PC-9 (cell line): ENCODE measurements at places on chromosomes 5 and 9. TPM values are rescaled to one million over a fixed set of nuclear protein-coding genes. Genes with fewer than 3 reads are reported as not detected.

The LEAP2 gene
- total RNA-seq = 4.4 and 4.5 TPM in 2 replicates

DNA sequence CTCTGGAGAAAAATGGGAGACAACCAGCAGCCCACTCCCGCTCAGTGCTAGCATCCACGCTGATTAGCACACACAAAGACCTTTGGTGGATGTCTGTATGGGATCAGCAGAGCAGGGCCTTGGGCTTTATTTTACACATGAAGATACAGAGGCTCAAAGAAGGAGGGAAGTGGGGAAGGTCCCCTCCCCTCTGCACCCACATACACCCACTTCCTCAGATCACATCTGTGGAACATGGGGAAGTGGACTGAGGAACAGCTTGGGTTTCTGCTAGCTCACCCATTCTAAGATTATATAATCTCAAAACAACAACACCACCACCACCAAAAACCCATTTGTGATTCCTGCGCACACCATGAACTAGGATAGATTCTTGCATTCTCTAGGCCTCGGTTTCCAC lies 14.0 kb downstream of the GGTA1 start:
- no peak overlapping the region for H3K4me3 ChIP-seq
- H3K36me3 ChIP-seq = no peaks in the 10 kb centered on the region
- no peaks in the 10 kb centered on the region for H3K4me1 ChIP-seq
- DNase-seq = no peak
- H3K27ac ChIP-seq = no peak overlapping the region

DNA sequence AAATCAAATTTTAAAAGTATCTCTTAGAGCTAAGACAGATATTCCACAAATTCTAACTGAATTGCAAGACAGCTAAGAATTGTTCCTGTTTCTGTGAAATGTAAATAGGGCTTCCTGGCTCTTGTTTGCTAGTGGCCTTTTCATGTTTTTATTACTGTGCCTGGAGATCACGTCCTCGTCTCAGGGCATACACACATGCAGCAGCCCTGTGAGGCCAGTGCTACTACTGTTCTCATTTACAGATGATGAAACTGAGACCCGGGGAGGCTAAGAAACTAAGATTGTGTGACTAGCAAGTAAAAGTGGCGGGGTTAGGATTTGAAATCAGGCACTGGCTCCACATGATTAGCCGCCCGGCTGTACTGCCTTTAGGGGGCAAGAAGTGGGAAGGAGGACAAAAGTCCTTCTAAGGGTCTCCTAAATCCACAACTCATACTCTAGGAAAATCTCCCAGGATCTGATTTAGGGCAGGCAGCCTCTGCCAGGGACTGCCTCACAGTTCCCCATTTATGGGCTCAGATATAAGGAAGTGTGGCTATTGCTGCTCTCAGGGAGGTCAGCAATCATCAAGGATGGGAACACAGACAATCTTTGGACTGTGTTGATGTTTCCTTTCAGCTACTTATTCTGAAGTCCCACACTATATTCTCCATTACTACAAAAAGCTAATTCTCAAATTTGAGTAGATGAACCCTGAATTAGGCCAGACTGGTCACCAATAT lies 7.9 kb downstream of the PRUNE2 start:
- no peak for DNase-seq
- H3K4me3 ChIP-seq = no peak overlapping the region
- H3K27me3 ChIP-seq = peaks cover 37% of the 10 kb centered on the region
- H3K27ac ChIP-seq = no peak overlapping the region
- H3K4me1 ChIP-seq = no peaks in the 10 kb centered on the region

The WHRN gene
- total RNA-seq = 19.8 and 21.9 TPM in 2 replicates

DNA sequence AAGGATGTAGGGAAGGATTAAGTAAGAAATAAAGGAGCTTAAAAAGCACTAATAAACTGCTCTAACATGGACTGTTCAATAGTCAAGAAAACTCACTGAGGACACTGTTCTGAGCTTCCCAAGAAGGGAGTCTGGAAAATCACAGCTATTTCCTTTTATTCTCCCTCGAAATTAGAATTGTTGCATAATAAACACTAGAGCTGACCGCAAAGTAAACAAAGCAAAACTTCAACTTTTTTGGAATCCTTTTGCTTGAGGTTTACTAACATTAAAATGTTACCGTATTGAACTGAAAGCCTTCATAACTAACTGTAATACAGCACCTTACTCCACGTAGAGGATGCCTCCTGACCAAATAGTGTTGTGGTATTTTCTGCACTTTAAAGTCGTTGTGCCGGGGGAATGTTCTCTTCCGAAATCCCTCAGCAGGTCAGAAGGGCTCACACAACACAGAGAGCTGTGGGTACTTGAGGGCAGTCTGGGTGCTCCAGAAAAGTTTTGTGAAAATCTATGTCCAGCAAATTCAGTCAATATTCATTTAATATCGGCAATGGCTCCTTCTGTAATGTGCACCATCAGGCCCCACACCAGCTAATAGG lies 59.2 kb downstream of the TTLL11 start:
- no peak overlapping the region for H3K4me3 ChIP-seq
- DNase-seq = no peak
- H3K27ac ChIP-seq = no peak overlapping the region
- no peaks in the 10 kb centered on the region for H3K36me3 ChIP-seq
- H3K4me1 ChIP-seq = no peaks in the 10 kb centered on the region

- DNase-seq = no peak
- peaks cover 5% of the 10 kb centered on the region for H3K4me1 ChIP-seq
- peaks cover 23% of the 10 kb centered on the region for H3K27me3 ChIP-seq
- H3K4me3 ChIP-seq = no peak overlapping the region
- H3K36me3 ChIP-seq = no peaks in the 10 kb centered on the region
Measured at GRCh38 chr5:135492319-135492626, 40.1 kb upstream of the TIFAB start.

DNA sequence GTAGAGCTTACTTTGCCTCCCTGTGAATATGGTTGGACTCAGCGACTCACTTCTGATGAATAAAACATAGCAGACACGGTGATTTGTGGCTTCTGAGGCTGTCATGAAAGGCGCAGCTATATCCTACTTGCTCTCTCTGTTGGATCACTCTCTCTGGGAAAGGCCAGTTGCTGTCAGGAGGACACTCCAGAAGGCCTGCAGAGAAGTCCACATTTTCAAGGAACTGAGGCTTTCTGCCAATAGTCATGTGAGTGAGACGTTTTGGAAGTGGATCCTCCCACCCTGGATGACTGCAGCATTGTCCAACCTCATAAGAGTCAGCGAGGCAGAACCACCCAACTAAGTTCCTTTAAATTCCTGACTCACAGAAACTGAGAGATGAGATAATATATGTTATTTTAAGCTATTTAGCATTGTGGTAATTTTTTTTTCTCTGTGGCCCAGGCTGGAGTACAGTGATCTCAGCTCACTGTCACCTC lies 156.0 kb upstream of the MAST4 start:
- DNase-seq = no peak
- H3K4me1 ChIP-seq = no peaks in the 10 kb centered on the region
- no peak overlapping the region for H3K27ac ChIP-seq
- H3K36me3 ChIP-seq = no peaks in the 10 kb centered on the region
- no peak overlapping the region for H3K4me3 ChIP-seq
- H3K27me3 ChIP-seq = no peaks in the 10 kb centered on the region

The CER1 gene
- not detected in 2 replicates for total RNA-seq

The PCDHA3 gene
- not detected in 2 replicates for total RNA-seq

- 0 out of 2 replicates have a peak, but pooled peaks cover 6% of the 10 kb centered on the region for H3K27me3 ChIP-seq
- H3K4me3 ChIP-seq = no peak overlapping the region
- H3K27ac ChIP-seq = no peak overlapping the region
- no peaks in the 10 kb centered on the region for H3K36me3 ChIP-seq
- no peak for DNase-seq
Measured at GRCh38 chr5:150293091-150293941, 3.7 kb upstream of the CAMK2A start.

The LCN9 gene
- total RNA-seq = not detected in 2 replicates

GRCh38 chr9:35424356-35425352 lies 65.3 kb upstream of the RUSC2 start:
- no peaks in the 10 kb centered on the region for H3K27me3 ChIP-seq
- H3K27ac ChIP-seq = no peak overlapping the region
- H3K36me3 ChIP-seq = no peaks in the 10 kb centered on the region

DNA sequence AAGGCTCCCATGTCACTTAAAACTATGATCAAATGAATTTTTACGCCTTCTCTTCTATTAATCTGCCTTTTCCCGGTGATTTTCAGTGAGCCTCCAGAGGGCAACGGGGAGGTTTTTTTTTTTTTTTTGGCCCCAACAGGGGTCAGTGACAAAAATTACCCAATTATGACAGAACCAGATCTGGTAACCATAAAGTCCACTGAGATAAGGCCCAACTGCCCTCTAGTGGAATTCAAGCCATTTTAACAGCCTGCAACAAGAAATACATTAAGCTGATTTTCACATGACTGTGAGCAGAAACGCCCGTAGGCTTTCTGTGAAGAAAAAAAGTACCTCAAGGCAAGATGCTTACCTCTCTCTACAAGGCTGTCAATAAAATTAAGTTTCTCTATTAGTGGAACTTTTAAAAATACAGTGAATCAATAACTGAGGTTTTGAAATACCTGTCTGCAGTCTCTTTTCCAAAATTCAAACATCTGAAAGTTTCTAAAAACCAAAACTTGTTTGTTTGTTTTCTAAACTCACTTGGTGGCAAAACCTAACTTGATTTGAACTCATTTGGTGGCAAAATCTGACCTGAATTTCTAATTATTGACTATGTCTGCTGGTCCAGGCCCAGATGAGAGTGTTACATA lies 49.7 kb upstream of the FST start:
- no peak for DNase-seq
- H3K4me1 ChIP-seq = no peaks in the 10 kb centered on the region
- no peaks in the 10 kb centered on the region for H3K36me3 ChIP-seq
- H3K4me3 ChIP-seq = no peak overlapping the region
- no peak overlapping the region for H3K27ac ChIP-seq

DNA sequence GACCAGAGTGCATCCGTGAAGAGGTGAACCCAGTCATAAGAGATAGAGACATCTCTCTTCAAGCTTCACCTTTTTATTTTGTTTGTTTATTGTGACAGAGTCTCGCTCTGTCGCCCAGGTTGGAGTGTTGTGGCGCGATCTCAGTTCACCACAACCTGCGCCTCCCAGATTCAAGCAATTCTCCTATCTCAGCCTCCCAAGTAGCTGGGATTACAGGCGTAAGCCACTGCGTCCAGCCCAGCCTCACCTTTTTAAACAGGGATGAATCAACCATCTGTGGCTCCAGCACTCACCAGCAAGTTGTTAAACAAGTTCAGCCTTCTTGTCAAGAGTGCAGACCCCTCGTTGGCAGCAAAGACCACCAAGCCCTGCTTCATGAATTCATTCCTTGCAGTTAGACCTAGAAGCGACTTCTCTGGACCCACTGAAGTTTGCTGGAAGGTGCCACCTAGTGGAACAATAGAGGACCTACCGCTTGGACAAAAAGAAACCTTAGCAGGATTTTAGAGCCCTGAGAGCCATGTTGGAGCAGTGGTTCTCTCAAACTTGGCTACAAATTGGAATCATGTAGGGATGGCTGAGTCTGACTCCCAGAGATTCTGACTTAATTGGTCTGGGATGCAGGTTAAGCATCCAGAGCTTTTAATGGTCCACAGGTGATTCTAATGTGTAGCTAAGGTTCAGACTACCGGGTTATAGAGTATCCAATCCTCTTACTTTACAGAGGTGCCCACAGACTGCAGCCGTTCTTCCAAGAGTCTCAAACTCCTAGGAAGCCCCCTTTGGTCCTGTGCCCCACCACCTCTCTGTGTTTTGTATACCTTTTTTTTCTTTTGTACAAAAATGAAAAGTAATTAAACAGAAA lies 10.5 kb upstream of the GALNT10 start:
- H3K27ac ChIP-seq = no peak overlapping the region
- no peak overlapping the region for H3K4me3 ChIP-seq
- no peaks in the 10 kb centered on the region for H3K27me3 ChIP-seq
- no peak for DNase-seq
- peaks cover 22% of the 10 kb centered on the region for H3K4me1 ChIP-seq

DNA sequence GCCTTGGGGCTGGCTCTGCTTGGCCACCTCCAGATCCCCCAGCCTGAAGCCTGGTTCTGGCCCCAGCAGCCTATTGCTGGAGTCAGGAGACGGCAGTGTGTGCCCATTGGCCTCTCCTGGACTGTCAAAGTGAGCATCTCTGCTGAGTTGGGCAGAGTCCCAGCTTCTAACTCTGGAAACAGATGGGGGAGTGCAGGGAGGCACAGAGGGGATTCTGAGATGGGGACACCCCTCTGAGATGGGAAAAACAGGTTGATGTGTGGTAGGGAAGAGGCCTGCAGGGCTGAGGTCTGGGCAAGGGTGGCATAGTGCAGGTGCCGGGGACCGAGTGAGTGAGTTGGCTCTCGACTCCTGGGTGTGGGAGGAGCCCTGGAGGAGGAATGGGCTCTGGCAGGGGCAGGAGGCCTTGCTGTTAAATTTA lies 27.5 kb downstream of the PHF2 start:
- H3K27me3 ChIP-seq = no peaks in the 10 kb centered on the region
- no peaks in the 10 kb centered on the region for H3K36me3 ChIP-seq
- DNase-seq = no peak
- H3K27ac ChIP-seq = no peak overlapping the region
- no peaks in the 10 kb centered on the region for H3K4me1 ChIP-seq

DNA sequence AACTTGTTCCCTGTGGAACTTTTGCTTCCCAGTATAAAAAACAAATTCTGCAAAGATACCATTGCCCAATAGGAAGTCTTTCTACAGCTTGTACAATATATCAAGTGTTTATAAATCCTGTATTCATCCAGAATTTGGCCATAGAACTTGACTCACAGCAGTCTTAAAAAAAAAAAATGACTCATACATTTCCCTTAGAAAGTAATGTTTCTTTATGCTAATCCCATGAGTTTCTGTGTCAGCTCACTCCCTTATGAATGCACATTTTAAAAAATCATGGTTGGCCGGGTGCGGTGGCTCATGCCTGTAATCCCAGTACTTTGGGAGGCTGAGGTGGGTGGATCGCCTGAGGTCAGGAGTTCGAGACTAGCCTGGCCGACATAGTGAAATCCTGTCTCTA lies 89.3 kb upstream of the DMRT1 start:
- peak; percentile 20 for DNase-seq
- H3K4me3 ChIP-seq = no peak overlapping the region
- H3K4me1 ChIP-seq = 0 out of 2 replicates have a peak, but pooled peaks cover 16% of the 10 kb centered on the region
